Panc1 (cell line): ENCODE measurements at places on chromosomes 5 and 9. TPM values are rescaled to one million over a fixed set of nuclear protein-coding genes. Genes with fewer than 3 reads are reported as not detected.

DNA sequence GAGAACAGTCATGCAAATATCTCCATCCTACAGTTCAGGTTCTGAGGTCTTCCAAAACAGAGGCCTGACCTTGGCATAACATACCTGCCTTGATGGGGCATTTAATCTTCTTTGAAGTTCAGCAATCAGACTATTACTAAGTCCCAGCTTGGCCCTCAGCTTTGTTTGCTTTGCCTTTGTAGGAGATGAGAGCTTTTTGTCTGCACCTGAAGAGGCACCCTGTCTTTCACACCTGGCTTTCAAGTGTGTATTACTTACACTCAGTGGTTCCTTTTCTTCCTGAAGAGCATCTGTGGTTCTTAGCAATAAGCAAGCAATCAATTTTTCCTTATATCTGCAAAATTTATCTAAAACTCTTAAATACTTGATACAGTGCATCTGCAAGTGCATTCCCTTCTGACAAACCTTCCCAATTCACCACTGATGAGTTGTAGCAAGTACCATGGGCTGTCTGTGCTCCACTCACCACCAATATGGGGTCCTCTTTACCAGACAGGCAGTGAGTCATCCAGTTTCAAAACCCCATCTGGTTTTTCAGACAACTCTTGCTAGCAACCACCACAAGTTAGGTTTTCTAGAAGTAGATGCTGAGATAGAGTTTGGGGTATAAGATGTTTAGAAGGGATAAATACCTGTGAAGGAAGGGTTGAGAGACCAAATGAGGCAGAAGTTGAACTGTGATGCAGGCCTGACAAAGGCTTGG lies 100.2 kb downstream of the HINT1 start:
- no peak for DNase-seq
- no peaks in the 10 kb centered on the region for H3K36me3 ChIP-seq
- H3K4me3 ChIP-seq, result no peak overlapping the region
- no peaks in the 10 kb centered on the region for H3K27me3 ChIP-seq

DNA sequence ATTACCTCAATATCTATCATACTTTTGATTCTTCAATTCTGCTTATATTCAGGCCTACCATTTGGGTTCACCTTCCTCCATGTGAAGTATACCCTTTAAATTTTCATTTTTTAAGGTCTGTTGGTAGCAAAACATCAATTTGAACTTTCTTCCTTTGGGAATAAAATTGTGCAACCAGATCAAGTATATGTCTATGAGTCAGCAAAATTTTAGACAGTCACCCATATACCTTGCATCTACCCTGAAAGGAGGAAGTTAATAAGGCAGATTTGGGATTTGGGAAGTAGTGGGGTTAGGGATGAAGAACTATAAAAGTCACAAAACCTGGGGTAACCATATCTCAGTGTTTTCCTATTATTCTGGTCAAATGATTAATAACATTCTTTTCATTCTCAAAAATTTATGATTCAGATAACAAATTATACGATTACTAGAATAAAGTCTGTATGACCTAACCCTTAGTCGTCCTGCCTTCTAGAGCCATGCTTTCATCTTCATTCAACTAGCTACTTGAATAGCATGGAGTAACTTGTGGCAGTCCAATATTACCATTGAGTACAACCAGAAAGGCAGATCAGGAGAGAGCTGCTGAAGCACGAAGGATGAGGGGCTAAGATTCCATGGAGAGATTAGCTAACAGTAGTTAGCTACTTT lies 2.8 kb upstream of the IL33 start:
- no peak overlapping the region for H3K27ac ChIP-seq
- no peak overlapping the region for H3K4me3 ChIP-seq
- no peaks in the 10 kb centered on the region for H3K27me3 ChIP-seq
- no peak for DNase-seq

DNA sequence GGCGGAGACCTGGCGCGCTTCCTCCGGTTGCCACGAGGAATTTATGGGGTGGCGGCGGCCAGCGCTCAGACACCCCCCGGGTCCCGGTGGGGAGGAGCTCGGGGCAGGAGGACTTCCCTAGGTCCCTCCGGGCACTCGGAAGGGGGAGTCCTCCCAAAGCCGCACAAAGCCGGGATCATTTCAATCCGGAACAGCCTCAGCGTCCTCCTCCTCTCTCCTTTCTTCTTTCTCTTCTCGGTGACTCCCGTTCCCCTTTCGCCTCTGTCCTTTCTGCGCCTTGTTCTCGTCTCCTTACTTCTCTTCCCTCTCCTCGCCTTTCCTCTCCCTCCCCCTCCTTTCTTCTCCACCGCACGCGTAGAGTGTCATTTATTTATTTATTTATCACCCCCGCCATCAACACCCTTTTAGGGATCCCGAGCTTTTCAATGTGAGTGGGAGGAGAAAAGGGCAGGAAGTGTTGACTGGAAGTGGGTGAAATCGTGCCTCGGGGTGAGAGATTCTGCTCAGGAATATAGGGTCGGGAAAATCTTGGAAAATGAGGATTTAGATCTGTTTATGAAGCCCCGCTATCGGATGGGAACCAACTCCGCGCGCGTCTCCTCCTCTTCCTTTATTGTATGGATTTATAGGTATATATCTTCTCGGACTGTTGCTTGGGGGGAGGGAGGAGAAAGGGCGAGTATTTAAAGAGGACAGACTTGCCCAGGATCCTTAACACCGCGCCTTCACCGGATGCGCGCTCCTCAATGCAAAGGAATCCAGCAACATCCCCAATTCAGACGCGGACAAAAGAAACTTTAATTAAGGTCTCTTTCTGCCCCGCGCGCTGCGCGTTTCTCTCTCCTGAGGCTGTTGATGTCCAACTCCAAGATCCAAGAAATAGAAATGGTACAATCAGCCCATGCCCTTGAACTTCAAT lies 2.0 kb upstream of the ZNF462 start:
- peaks cover 11% of the 10 kb centered on the region for H3K4me1 ChIP-seq
- peak overlapping the region; percentile 90 for H3K4me3 ChIP-seq
- peaks cover 2% of the 10 kb centered on the region; the same call in 1 of the 2 replicates for H3K36me3 ChIP-seq
- H3K27ac ChIP-seq, result peak overlapping the region; percentile 86
- no peak for DNase-seq

DNA sequence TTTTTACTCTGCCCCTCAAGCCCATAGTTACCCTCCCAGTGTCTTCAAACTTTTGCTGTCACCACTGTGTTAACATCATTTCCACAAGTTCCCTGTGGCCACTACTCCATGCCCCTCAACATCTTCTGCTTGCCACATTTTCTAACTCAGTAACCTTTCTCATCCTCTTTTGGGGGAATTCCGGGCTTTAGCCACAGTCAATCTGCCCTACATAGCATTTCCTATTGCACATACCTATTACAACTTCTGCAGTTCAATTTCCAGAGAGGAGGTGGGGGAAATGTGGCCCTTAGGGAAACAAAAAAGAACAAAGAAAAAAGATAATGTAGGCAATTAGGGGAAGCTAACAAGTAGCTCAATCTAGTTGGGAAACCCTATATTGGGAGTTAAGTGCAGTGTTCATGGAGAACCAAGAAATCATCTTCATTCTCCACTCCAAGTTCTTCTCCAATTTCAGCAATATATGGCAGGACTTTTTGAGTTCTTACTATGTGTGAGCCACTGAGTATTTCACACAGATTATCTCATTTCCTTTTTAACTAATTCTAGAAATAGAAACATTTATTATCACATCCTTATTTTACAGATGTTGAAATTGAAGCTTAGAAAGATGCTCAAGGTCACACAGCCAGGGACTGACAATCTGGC lies 40.2 kb upstream of the LPAR1 start:
- H3K27ac ChIP-seq, result no peak overlapping the region
- H3K4me1 ChIP-seq, result no peaks in the 10 kb centered on the region
- no peak for DNase-seq
- H3K27me3 ChIP-seq, result no peaks in the 10 kb centered on the region
- H3K4me3 ChIP-seq, result no peak overlapping the region

DNA sequence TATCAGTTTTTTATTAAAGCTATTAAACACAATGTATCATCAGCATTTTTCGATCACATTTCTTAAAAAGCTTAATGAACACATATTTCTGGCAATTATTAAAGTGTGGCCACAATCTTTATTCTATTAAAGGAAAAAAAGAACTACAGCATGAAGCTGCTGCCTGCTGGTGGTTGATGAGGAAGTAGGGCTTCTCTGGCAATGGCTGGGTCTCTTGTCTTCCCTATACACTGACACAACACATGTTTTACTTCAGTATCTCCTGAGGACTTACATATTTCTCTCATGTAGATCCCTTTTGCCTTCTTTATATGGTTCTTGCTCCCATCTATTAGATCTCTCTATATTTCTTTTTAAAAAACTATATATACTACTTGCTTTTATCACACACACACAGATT lies 590.7 kb downstream of the RAB3C start:
- H3K27ac ChIP-seq, result no peak overlapping the region
- H3K4me3 ChIP-seq, result no peak overlapping the region
- no peak for DNase-seq
- H3K4me1 ChIP-seq, result no peaks in the 10 kb centered on the region

DNA sequence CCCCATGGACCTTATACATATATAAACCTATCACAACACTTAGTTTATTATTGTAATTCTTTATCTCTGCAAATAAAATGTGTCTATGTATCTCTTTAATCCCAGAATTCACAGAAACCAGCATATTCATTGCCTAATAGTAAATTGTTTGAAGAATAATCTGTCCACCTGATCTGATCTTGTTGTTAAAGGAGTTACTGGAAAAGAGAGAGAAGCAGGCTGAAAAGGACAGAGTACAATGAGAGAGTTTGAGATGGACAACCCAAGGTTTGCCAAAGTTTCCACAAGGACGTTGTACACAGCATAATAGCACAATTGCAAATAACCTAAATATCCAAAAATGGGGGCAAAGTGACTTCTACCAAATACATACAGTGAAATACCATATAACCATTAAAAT lies 23.8 kb downstream of the PLPP1 start:
- no peaks in the 10 kb centered on the region for H3K36me3 ChIP-seq
- H3K4me3 ChIP-seq, result no peak overlapping the region

- H3K27me3 ChIP-seq, result no peaks in the 10 kb centered on the region
- no peak for DNase-seq
- H3K27ac ChIP-seq, result no peak overlapping the region
Observed at GRCh38 chr9:119609277-119609971, 240.2 kb upstream of the BRINP1 start.

DNA sequence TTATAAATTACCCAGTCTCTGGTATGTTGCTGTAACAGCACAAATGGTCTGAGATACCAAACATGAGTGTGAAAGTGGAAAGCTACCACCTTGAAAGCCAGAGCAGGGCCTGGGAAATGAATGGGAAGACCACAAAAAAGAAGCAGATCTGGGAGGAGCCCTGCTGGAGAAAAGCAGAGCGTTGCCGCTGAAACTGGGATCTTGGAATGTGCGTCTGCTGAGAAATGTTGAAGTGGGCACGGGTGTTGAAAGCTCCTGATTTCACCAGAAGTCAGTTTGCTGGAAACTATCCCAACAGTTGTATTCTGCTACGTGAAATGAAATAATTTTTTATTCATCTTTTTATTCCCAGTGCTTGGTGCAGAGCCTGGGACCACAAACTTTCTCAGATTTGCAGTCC lies 40.0 kb downstream of the NUDT12 start:
- no peaks in the 10 kb centered on the region for H3K4me1 ChIP-seq
- no peak for DNase-seq
- no peak overlapping the region for H3K27ac ChIP-seq

PCDHGB2 gene
- total RNA-seq, result 5.3 TPM

SCGB3A2 gene
- 0.39 TPM for total RNA-seq

CCL19 gene
- not detected for total RNA-seq

ZBTB34 gene
- total RNA-seq, result 5.5 TPM
